ENCODE measurements at places on chromosomes 16 and 17.

- H3K27ac ChIP-seq, result no peak overlapping the region
- H3K4me1 ChIP-seq, result no peaks in the 10 kb centered on the region
- DNase-seq, result no peak
- H3K27me3 ChIP-seq, result no peaks in the 10 kb centered on the region
- H3K36me3 ChIP-seq, result no peaks in the 10 kb centered on the region
Measured at GRCh38 chr16:75486014-75486675, 9.1 kb downstream of the CHST6 start.

- peak overlapping the region; percentile 49 for H3K27ac ChIP-seq
- H3K4me1 ChIP-seq, result no peaks in the 10 kb centered on the region
- peak; percentile 84 for DNase-seq
- H3K36me3 ChIP-seq, result peaks cover 3% of the 10 kb centered on the region
- H3K4me3 ChIP-seq, result peak overlapping the region; percentile 62
Measured at GRCh38 chr16:22297871-22298733, 893 bp downstream of the POLR3E start.

- no peaks in the 10 kb centered on the region for H3K27me3 ChIP-seq
- no peak overlapping the region for H3K27ac ChIP-seq
- no peaks in the 10 kb centered on the region for H3K36me3 ChIP-seq
- no peak for DNase-seq
- no peak overlapping the region for H3K4me3 ChIP-seq
Measured at GRCh38 chr17:77875881-77876509, 82.5 kb upstream of the TNRC6C start.

DNA sequence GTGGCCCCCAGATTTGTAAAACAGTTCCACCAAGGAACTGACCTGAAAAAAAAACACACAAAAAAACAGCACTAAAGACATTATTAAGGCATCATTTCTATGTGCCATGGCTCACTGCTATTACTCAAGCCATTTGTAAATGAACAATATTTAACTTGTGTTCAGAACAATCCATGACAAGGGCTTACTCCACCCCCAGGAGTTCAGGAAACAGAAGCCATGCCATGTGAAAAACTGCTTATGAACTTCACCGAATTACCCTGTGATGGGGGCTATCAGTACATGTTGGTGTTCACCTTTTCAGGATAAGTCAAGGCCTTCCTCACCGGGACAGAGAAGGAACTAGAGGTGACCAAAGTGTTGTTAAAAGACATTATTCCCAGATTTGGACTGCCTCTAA lies 19.2 kb downstream of the ACSM1 start:
- peaks cover 3% of the 10 kb centered on the region for H3K4me1 ChIP-seq
- DNase-seq, result no peak
- no peaks in the 10 kb centered on the region for H3K27me3 ChIP-seq
- H3K36me3 ChIP-seq, result no peaks in the 10 kb centered on the region

DNA sequence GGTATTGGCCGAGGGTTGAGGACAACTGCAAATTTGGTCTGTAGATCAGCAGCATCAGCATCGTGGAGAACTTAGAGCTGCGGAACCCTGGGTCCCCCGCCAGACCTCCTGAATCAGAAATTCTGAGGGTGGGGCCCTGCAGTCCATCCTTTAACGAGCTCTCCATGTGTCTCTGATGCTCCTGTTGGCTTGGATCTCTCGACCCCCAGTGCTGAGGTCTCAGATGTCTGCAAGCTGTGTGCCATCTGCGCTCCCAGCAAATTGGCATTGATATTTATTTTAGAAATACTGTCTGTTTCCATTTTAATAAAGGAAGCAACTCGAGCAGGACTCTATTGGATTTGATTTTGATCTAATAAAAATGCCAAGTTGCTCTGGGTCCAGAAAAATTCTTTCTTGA lies 250.0 kb downstream of the KATNIP start:
- no peak overlapping the region for H3K27ac ChIP-seq
- no peaks in the 10 kb centered on the region for H3K4me1 ChIP-seq
- DNase-seq, result no peak
- H3K36me3 ChIP-seq, result no peaks in the 10 kb centered on the region
- H3K27me3 ChIP-seq, result no peaks in the 10 kb centered on the region
- no peak overlapping the region for H3K4me3 ChIP-seq

Measured in aorta (tissue), 5 donors.